ENCODE measurements at places on chromosomes 4 and X. TPM values are rescaled to one million over a fixed set of nuclear protein-coding genes. Genes with fewer than 3 reads are reported as not detected.

- DNase-seq, result peak; percentile 52
Observed at GRCh38 chrX:50691820-50692219, 122.2 kb downstream of the SHROOM4 start.

GRCh38 chrX:134669378-134670098 lies 11.3 kb upstream of the PLAC1 start:
- DNase-seq, result peak; percentile 81

DNA sequence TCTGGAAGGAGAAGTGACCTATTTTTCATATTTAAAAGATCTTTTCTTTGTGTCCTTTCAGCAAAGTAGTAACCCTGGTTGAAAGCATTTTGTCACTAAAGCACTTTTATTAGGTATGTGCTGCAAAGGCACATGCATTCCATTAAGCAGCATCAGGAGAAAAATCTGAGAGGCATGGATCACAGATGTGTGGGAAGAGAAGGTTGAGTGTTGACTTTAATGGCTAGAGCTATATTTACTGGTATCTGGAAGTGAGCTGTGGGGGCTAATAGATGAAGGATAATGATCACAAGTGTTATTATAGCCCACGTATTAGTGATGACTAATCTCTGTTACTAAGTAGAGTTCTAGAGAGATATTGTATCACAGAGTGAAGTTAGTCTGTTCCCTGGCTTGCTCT lies 1520.7 kb downstream of the ARAP2 start:
- no peak for DNase-seq

DNA sequence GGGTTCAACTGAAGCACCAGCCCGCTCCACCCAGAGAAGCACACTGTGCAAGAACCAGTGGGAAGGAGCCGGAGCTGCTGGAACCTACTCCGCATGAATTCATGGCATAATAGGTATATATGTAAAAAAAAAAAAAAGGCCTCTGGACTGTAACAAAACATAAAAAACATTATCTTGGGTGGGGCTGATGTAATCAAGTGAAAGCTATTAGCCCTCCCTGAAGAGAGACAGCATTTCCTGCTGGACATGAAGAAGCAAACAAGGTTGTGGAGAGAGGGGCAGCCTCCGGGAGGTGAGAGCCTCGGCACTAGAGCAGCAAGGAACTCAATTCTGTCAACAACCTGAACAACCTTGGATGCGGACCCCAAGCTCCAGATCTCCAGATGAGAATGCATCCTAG lies 50.7 kb downstream of the PLAC1 start:
- no peak for DNase-seq

The NPNT gene
- polyA plus RNA-seq, result 75.5 TPM

GRCh38 chr4:176376032-176376614 lies 56.4 kb downstream of the SPCS3 start:
- no peak for DNase-seq

GRCh38 chrX:45830343-45830742 lies 629.7 kb upstream of the DIPK2B start:
- DNase-seq, result no peak

- no peak for DNase-seq
Observed at GRCh38 chr4:154360491-154360890, 131.1 kb downstream of the DCHS2 start.

DNA sequence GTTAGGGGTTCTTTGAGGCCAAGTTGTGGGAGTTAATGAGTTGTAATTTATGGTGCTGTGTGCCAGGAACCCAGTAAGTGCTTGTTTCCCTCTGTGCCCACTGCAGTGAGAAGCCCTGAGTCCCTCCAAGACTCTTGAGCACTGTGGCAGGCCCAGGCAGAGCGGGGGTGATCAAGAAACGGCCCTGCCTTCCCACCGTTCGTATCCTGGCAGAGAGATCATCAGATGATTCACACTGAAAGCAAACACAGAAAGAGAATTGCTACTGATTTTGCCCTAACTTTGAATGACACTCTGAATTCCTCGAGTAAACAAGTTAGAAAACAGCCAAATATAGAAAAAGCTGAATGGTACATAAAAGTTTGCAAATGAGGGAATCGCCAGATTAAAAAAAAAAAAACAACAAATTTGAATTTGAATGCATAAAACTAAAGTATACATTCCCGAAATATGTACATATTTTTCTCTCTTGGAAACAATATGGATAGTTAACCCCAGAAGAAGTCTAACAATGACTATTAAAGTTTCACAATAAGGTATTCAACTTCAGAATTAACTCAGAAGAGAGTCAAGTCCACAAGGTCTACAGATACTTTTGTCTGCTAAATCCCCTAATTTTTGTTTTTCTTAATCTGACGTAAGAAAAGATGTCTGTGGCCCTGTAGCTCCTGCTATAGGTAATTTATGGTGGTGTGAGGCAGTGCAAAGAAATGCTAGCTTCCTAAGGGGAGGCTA lies 71.8 kb downstream of the AFAP1 start:
- DNase-seq, result no peak

- DNase-seq, result peak; percentile 65
Observed at GRCh38 chrX:43958529-43958928, 14.7 kb downstream of the NDP start.

The NEUROG2 gene
- not detected for polyA plus RNA-seq

GRCh38 chr4:84968925-84969324 lies 2.4 kb upstream of the WDFY3 start:
- DNase-seq, result no peak

GRCh38 chr4:39045827-39046221 lies 13.6 kb upstream of the TMEM156 start:
- no peak for DNase-seq

The NUDT10 gene
- polyA plus RNA-seq, result 1.4 TPM

DNA sequence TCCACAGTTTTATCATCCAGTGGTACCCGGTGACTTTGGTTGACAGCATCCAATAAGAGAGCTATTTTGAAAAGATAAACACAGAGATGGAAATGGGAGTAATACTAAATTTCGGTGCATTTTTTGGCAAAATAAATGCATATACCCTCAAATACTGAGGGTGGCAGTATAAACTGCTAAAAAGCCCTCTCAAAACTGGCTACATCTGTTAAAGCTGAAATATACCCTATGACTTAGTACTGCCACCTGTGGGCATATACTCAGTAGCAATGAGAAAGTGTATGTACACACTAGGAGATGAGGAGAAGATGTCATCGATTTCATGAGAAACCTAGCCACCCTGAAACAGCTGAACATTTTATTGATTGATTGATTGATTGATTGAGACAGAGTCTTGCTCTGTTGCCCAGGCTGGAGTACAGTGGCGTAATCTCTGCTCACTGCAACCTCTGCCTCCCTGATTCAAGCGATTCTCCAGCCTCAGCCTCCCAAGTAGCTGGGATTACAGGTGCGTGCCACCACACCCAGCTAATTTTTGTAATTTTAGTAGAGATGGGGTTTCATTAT lies 12.2 kb upstream of the TMEM128 start:
- no peak for DNase-seq

The ABLIM2 gene
- polyA plus RNA-seq, result 8.2 TPM

GRCh38 chrX:42565739-42566138 lies 212.2 kb downstream of the PPP1R2C start:
- DNase-seq, result no peak

GRCh38 chrX:110004215-110004614 lies 1.3 kb downstream of the TMEM164 start:
- DNase-seq, result no peak

The RHOXF1 gene
- polyA plus RNA-seq, result 0.63 TPM
